ENCODE measurements at places on chromosomes 5 and 9.

DNA sequence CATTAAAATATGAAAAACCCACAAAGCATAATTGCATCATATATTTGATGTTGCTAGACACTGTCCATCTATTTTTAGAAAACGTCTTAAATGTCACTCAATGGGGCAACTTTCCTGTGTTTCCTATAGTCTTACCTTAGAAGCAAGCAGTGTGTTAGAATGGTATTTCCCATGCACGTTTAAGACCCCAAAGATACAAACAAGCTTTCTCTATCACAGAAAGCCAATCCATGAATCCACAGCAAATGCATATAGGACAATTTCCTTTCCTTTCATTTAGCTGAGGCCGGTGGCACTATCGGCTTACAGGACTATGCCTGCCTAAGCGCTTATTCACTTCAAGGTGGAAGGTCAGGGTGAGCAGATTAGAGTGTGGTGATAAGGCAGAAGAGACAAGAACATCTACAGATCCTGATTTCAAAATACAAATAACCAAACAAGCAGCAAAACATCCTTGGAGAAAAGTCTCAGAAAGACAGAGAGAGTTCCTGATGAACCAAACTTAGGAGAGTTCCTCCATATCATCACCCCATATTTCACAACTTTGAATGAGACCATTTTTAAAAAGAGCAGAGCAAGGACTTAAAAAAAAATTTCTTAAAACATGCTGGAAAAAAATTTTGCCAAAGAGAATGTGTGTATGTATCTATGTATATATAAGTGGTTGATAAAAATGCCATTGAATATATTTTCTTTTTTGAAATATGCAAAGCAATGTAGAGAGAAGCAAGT, 57.2 kb downstream of the MEF2C start:
- DNase-seq: peak; percentile 39

GRCh38 chr9:98021306-98022040, 35.1 kb upstream of the NANS start:
- DNase-seq: no peak

DNA sequence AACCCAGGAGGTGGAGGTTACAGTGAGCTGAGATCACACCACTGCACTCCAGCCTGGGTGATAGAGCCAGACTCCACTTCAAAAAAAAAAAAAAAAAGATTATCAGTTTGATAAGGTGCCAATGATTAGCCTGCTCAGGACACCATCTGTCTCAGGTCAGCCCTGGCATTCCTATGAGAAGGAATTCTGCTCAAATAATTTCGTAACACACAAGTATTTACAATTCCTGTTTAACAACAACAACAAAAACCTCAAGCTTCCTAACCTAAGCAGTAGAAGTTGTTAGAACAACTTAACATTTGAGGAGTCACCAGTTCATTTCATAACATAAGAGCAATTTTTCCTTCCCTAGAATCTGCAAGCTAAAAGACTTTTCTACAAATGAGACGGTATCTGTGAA, 85.0 kb downstream of the LHFPL2 start:
- DNase-seq: no peak

DNA sequence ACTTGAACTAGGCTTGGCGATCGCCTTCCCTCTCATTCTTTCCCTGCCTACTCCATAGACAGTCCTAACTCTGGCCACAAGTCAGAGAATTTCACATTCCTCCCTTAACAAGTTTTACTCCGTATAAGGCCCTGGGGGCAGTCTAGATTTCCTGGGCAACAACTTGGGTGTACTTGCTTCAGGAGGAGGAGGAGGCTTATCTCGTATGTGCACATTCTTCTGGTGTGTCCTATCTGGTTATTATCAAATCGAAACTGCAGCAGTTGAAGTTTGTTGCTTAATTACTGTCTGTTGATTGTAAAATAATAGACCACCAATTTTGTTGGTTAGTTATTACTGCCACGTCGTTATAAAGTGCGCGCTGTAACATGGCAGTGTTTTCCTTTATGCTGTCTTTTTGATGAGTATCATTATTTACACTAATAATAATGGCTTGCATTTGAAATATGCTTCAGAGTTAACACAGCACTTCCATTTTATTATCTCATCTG, 42.0 kb downstream of the PIP5K1B start:
- no peak for DNase-seq

GRCh38 chr5:127878174-127878750, 175.1 kb downstream of the CCDC192 start:
- peak; percentile 38 for DNase-seq

- DNase-seq: no peak
Observed at GRCh38 chr5:1771149-1772065, 28.2 kb downstream of the MRPL36 start.

DNA sequence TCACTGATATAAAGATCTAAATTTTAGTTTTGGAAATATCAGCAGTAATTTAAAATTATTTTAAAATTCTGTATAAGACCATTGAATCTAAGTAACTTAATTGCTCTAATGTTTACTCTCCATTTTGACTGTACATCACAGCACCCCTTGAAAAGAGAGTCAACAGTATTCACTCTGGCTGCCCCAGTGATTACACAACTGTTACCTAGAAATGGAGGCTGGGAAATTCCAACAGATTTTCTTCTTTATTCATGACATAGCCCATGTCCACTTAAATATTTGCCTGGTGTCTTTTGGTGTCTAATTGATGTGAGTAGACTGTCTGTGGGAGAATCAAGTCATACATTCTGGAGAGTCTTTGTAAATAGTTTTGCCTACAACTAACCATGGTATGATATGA, 301.8 kb upstream of the CDH6 start:
- no peak for DNase-seq

DNA sequence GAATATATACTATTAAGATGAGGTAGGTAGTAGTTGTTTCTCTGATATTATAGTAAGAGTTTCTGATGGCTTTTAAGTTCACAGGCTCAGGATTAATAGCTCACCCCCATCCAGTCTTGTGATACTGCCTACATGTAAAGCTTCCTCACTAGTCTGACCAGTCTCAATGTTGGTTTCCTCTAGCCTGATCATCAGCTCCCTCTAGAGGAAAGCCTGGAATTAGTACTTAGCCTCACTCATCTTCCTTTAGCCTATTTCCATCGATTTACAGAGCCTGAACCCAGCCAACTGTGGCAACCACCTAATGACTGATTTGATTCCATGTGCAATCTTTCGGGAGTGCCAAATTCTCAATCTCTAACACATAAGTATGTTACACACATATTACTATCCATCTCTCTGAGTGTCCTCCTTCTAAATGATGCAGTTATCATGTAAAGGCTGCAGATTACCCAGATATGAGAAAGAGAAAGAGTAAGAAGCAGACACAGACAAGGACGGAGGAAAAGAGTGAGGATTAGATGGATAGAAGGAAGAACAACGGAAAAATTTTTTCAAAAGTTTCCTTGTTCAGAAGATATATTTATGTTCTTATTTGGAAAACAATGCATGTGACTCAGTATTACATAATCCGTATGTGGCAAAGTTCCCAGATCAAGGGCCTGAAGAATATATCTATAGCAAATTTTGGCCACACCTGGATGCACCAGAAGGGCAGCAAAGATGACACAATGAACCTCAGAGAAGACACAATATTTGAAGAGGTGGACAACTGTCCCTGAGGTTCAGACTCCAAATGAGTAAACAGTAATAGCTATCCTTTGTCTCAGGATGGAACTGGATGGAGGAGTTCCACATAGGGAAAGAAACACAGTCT, 333.7 kb downstream of the ELAVL2 start:
- peak; percentile 31 for DNase-seq

DNA sequence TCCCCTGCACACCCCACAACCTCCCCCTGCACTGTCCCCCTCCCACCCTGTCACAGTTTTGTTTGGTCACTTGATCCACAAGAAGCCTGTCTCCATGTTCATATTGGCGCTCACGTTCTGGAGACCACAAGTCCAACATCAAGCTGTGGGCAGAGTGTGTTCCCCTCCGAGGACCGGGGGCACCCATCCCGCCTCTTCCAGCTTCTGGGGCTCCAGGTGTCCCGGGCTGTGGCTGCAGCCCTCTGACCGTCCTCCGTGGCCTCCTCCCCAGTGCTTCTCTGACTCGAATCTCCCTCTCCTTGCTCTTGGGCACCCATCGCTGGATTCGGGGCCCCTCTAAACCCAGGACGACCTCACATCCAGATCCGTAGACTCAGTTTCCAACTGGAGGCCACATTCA, 49.2 kb downstream of the PLEKHG4B start:
- no peak for DNase-seq

GRCh38 chr5:166370928-166371690, 1920.3 kb upstream of the WWC1 start:
- DNase-seq: peak; percentile 1

DNA sequence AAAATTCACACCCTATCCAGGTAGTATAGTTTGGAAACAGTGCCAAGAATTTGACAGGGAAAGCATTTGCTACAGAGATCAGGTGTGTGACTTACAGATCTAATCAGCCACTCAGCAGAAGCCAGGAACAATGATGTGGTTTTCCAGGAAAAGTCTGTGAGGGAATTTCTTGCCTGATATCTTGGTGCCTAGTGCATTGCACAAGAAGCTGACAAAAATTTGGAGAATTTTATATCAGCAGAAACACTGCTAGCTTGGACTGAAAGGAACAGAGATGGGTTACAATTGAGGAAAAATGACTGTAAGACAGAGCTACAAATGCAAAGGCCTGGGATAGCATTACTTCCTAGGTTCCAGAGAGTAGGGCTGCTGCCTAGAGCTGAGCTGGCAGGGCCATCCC, 658.1 kb upstream of the CHD1 start:
- DNase-seq: no peak

- no peak for DNase-seq
Observed at GRCh38 chr9:4506490-4506889, 16.2 kb downstream of the SLC1A1 start.

- no peak for DNase-seq
Observed at GRCh38 chr5:112681481-112681908, 56.2 kb upstream of the APC start.

GRCh38 chr5:150413176-150413901, 629 bp upstream of the CD74 start:
- no peak for DNase-seq

DNA sequence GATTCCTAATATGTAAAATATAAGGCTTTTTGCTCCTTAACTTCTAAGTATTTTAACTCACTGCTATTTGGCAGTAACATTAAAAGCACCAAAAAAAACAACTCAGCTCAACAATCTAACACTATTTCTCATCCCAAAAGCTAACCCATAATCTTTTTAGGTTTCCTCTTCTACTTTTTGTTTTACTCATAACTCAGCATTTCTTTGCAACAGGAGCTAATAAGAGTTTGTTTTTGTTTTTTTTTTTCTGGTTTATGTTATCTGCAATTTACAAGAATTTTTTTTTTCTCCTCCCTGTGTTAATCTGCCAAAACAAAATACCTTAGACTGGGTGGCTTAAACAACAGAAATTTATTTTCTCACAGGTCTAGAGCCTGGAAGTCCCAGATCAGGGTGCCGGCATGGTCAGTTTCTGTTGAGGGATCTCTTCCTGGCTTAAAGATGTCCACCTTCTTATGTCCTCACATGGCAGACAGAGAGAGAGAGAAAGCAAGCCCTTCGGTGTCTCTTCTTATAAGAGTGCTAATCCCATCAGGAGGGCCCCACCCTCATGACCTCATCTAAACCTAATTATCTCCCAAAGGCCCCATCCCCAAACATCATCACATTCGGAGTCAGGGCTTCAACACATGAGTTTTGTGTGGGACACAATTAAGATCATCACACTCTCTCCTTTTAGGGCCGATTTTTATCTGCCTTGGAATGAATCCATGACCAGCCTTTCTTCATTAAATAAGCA, 31.2 kb downstream of the ARL15 start:
- DNase-seq: no peak

- DNase-seq: no peak
Observed at GRCh38 chr9:114430457-114430856, 42.7 kb upstream of the AKNA start.
